ENCODE measurements at places on chromosomes 7 and 10.

- no peak for DNase-seq
These were observed 16.3 kb upstream of the CHST12 start for GRCh38 chr7:2386964-2387669.

DNA sequence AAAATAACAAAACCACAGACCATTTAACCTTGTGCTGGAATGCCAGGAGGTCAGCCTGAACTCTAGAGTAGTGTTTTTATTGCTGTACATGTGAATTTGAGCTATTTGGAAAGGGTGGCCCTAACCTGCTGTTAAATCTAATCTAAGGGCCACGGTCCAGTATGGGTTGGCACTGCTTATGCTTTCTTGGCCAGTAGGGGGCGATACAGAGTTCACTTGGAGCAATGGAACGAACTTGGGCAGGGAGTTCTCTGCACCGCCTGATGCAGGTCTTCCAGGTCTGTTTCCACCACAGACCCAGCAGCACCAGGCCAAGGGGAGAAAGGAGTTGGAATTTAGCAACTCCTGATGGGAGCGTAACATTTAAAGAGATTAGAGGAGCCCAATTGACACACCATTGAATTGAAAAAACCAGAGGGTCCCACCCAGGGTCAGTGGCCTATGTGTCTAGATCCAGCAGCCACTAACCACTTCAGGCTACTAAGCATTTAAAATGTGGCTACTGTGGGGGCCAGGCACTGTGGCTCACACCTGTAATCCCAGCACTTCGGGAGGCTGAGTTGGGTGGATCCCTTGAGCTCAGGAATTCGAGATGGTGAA, 75.7 kb upstream of the EFCAB10 start:
- peak; percentile 33 for DNase-seq

DNA sequence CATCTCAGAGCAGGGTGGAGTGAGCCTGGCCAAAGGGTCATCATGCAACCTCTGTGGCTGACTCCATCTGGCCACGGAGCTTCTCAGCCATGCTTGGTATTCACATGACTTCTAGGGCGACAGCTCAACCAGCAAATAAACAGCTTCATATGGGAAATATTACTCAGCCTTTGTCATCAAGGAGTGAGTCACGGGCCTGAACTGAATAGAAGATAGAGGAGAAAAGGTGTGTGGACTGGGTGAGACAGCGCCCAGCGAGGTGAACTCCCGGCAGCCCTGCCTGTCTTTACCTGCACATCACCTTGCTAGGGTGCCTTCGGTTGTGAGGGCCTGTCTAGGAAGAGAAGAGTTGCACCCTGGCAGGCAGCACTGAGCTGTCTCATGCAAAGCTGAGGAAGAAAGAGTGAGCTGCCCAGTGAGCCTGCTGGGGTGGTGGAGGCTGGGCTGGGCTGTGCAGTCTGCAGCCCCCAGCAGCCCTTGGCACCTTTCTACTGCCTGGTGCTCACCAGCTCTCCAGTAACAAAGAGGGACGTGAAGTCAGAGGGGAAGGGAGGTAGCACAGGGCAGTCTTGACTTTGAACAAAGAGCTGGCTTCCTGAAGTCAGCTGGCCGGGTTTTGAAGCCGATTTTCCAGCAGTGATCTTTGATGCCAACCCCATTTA, 114.2 kb downstream of the EGFR start:
- no peak for DNase-seq

DNA sequence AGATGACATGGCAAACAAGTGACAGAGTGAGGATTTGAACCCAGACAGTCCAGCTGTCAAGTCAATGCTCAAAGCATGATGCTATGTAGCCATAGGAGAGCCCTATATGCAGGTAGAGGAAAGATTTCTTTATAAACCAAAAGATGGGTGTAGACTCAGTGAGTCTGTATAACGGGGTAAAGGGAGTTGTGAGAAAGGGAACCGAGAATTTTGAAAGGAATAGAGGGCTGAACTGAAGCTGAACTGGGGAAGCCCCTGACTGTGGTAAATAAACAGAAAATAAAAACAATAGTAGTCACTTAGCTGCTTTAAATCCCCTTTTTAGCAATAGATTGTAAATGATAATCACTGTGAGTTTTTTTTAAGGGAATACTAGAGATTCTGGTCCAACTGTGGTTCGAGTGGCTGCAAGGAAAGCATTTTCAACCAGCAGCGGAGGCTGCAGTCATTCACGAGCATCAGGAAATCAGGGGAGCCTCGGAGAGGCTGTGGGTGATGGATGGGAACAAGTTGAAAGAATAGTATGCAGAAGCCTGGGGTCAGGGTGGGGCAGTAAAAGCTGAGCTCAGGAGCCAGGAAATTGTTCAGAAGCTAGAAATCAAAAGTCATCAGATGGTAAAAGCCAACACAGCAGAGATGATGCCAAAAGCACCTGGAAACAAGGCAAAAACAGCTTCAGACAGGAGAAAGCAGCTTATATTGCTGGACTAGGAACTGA, 393.5 kb downstream of the GFRA1 start:
- peak; percentile 1 for DNase-seq

- DNase-seq: no peak
These were observed at the start of gene CDC14C for GRCh38 chr7:48924433-48924832. Gene CDC14C, plus strand, starts transcription at chr7:48924547. Its CDS starts 126 bp downstream, at chr7:48924673.

DNA sequence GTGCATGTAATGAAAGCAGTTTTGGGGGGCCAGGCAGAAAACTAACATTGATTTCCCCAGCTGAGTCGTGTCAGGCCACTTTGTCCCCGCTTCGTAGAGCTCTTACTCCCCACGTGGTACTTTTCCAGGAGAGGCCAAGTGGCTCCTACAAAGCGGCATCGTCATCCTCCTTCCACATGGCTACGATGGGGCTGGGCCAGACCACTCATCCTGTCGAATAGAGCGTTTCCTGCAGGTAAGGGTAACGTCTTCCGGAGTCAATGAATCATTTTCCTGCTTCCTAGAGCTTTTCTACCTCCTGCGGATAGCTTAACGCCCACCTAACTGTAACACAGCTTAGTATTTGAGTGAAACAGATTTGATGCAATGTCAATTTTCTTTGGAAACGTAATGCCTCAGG, 21.7 kb upstream of the SEC61A2 start:
- DNase-seq: no peak

GRCh38 chr10:50552771-50553535, 70.8 kb downstream of the SGMS1 start:
- DNase-seq: no peak

GRCh38 chr7:2493205-2494164, 17.3 kb upstream of the GRIFIN start:
- DNase-seq: no peak

DNA sequence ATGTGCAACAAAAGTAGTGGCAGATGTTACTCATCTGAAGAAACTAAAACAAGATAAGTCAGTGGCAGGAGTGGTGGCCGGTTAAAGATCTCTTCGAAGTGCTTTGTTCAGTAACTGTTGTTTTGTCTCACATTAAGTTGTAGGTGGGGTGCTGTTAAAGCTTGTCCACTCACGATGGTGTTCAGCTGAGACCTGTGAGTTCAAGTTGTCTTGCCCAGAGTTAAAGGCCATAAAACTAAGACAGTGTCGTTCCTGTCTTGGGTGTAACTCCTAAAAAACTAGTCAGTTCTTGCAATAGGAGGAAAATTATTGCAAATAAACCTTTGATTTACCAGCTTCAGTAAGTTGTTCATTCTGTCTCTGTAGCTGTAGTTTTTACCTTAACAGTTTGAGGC, 857 bp upstream of the FOXP2 start:
- peak; percentile 63 for DNase-seq

DNA sequence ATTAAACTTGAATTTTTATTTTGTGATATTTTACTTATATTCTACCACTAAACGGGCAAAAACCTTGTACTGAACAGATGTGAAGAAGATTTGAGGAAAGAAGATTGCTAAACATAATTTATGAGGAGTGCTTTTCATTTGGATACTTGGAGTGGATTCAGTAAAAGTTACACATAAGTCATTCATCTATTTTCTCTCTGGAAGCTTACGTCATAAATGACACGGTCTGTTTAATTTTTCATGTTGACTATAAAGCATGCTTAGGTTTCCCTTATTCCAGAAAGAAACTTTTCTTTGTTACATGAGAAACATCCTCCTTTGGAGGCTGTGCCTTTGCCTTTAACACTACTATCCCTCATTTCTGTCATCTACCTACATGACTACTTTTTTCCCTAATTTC, 53.9 kb downstream of the TFEC start:
- no peak for DNase-seq
